HT-29 (cell line): ENCODE measurements at places on chromosomes 2 and 18. TPM values are rescaled to one million over a fixed set of nuclear protein-coding genes. Genes with fewer than 3 reads are reported as not detected.

- no peak for DNase-seq
These were observed 197.6 kb downstream of the NDUFA10 start for GRCh38 chr2:239827523-239827890.

DNA sequence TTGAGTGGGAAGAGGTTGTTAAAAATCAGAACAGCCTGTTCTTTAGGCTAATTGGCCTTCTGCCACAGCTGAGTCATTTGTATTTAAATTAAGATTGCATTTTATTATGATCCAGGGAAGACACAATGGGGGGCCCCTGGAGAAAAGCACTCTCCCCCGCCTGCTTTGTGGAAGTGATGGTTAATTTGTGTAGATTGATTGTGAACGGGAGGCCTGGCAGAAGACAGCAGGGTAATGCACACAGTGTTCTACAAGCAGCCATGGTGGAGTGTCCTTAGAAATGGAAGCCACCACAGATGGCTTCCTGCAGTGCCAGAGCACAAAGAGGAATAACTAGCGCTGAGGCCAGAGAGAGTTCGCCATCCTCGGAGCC is 19.6 kb downstream of the RAMP1 start:
- no peak for DNase-seq

DNA sequence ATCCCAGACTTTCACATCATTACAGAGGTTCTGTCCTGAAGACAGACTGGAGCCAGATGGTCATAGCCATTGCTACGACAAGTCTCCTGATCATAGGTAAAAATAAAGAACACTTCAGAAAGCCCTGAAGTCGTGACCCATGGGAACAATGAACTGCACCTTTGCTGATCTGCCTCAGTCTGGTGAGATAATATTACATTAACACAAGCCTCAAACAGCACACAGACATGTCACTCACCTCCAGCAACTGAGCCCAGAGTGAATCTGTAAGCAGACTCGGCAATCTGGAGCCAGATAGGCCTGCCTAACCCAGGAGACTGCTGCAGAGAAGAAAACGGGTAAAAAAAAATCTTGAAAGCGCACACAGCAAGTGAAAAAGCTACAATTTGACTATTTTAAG is 79.2 kb downstream of the SLC25A12 start:
- no peak for DNase-seq

GRCh38 chr18:69455125-69455524 is 54.4 kb downstream of the DOK6 start:
- DNase-seq, result no peak

DNA sequence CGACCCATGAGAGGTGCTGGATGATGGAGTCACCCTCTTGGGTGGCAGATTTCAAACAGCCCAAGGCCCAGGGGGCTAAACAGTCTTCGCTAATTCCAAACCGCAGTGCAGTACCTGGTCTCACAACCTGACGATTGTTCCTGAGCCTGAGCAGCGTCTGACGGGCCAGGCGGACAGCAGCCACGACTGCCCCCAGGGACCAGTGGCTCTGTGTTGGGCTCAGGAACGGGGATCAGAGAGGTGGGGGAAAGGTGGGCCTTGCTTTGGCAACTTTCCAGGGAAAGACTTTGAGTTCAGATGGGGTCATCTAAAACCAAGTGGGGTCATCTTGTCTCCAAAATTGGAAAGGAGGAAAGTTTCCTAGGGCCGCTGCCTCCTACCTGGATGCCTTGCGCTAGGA is 492 bp downstream of the COLEC11 start:
- no peak for DNase-seq

- DNase-seq, result peak; percentile 97
These were observed 54.9 kb upstream of the MAP2 start for GRCh38 chr2:209368914-209369313.

DNA sequence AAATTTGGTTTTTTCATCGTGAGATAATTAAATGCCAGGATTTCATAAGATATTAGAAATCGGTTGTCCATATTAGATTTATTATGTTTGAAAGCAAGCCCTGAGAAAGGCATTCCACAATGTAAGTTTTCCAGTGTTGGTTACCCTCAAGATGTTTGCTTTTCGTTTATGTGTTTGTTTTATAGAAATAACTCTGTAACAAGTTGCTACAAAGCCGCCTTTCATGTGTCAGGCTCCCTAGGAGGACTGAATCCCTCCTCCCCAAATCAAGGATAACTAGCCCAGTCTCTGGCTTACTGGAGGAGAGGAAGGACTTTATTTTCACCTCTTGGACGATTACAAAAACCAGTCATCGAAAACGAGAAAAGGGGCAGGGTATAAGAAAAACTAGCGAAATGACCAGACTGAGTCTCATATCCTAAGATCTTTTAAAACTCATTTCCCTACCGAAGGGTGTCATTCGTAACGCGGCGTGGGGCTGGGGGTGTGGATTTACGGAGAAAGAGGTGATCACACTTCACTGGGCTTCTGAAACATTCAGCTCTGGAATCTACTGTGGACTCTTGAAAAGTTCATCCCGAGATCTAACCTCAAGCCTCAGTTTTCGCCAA is 1.0 kb upstream of the PEX13 start:
- peak; percentile 63 for DNase-seq

LOXL3 gene
- total RNA-seq, result 0.74 and 2.2 TPM in 2 replicates

NT5DC4 gene
- 1.4 and 1.6 TPM in 2 replicates for total RNA-seq
